Stimulated activated CD8-positive, alpha-beta memory T cell treated with anti-CD3 and anti-CD28 coated beads, Interleukin-4, amount 100 ng/mL, for 4 hours (primary cell): ENCODE measurements at places on chromosomes 6 and 20.

- DNase-seq, result no peak
These were observed 241.9 kb upstream of the STXBP5 start for GRCh38 chr6:146962329-146962728.

GRCh38 chr20:62374331-62375152 lies 7.4 kb upstream of the LAMA5 start:
- DNase-seq, result no peak

DNA sequence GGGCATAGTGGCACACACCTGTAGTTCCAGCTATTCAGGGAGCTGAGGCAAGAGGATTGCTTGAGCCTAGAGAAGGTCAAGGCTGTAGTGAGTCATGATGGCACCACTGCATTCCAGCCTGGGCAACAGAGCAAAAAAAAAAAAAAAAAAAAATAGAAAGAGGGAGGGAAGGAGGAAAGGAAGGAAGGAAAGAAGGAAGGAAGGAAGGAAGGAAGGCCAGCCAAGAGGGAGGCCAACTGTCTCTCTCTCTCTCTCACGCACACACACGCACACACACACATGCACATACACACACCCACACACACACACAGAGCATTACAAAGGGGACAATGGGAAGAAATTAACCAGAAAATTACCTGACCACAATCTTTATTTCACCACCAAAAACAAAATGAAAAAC lies 50.6 kb upstream of the COL9A1 start:
- no peak for DNase-seq

- DNase-seq, result no peak
These were observed 68.8 kb downstream of the PFDN4 start for GRCh38 chr20:54276577-54277169.

- no peak for DNase-seq
These were observed 57.3 kb upstream of the TRAF3IP2 start for GRCh38 chr6:111662794-111663593.

- DNase-seq, result no peak
These were observed 6.7 kb upstream of the SRC start for GRCh38 chr20:37339208-37339607.

- DNase-seq, result no peak
These were observed 243.8 kb upstream of the PMEPA1 start for GRCh38 chr20:57953638-57954037.

- no peak for DNase-seq
These were observed 69.7 kb downstream of the RFPL4B start for GRCh38 chr6:112416866-112417265.

DNA sequence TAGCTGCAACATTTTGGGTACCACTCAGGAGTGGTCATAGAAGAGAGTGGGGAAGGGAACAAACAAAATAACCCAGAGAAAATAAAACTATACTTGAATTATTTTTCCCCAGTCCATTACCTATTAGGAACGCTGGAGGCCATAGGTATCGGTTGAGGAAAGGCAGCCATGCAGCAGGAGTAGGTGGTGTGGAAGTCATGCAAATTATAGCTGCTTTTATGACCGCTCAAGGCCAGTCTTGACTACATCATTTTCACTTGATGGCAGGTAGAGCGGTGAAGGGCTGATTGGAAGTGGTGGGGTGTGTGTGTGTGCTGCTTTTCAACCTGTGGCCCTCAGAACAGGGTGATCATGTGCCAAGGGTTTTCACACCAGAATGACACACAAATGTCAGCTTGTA lies 36.5 kb upstream of the KIF13A start:
- no peak for DNase-seq

- DNase-seq, result no peak
These were observed 33.4 kb upstream of the ZMYND8 start for GRCh38 chr20:47389867-47390347.

GRCh38 chr20:23412026-23412425 lies 9.3 kb downstream of the NAPB start:
- DNase-seq, result no peak

GRCh38 chr6:56021943-56022342 lies 146.6 kb upstream of the BMP5 start:
- DNase-seq, result no peak

GRCh38 chr6:78995946-78996345 lies 82.1 kb downstream of the PHIP start:
- no peak for DNase-seq

- DNase-seq, result no peak
These were observed 50.5 kb downstream of the NINL start for GRCh38 chr20:25534845-25535244.

GRCh38 chr6:11672256-11672655 lies 106.3 kb downstream of the ADTRP start:
- no peak for DNase-seq

DNA sequence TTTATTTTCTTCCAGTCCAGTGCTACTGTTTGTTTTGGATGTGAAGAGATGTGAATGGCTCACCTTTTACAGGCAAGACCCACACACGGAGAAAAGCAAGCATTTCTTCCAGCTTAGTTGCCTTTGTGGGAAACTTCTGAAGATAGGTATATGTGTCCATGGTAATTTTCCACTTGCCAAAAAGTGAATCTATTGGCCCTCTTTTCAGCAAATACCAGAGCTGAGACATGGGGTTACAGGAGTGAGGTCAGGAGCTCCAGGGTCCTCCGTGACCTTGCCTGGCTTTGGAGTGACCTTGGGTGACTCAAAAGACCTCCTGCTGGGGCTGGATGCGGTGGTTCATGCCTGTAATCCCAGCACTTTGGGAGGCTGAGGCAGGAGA lies 166.7 kb downstream of the SCML4 start:
- DNase-seq, result no peak
